ENCODE measurements at places on chromosomes 6 and 20.

GRCh38 chr6:41736800-41737555 lies 1.6 kb upstream of the TFEB start:
- DNase-seq: no peak

GRCh38 chr6:4435981-4436445 lies 300.6 kb upstream of the ECI2 start:
- no peak for DNase-seq

- DNase-seq: no peak
Measured at GRCh38 chr6:126605089-126605488, 265.2 kb downstream of the CENPW start.

DNA sequence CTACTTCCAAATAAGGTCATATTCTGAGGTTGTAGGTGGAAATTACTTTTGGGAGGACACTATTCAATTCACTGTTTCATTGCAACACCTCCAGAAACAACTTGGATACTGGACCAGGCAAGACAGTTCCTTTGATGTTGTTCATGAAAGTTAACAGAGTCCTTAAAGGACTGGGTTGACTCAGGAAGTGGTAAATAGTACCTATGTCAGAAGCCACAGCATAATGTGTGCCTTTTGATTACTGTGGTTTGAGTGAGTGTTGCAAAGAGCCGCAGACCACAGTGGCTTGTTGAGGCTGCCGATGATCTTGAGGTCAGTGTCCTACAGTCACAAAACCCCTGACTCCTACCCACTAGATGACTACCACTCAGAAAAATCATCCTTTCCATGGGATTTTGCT lies 10.9 kb downstream of the IL20RA start:
- DNase-seq: no peak

DNA sequence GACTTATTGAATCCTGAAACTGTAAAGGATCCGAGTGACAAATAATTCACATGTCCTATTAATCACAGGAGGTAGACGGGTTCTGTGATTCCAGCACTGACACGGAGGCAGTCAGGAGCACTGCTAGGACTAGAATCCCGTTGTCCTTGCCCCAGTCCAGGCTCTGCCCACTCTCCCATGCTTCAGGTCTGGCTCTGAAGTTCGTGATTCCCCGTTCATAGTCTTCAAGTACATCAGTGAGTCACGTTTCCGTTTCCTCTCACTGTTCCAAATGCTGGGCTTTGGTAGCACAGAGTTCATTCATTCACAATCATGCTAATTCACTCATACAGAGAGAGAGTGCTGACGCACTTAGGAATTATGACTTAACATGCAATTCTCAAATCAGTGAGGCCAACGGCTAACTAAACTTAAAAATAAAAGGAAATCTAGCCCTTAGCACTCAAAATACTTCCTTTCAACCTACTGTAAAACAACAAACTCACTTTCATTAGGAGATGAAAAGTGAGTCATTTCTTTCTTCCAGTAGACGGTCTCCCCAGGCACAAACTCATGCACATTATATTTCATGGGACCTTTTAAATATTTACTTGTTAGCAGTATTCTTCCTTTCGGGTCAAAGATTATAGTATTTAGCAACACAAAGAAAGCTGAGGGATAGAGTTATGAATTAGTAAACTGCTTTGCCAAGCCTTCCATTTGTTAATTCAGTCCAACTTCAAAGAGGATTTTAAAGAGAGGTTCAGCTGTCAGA lies 94.0 kb upstream of the NHSL1 start:
- peak; percentile 96 for DNase-seq

- no peak for DNase-seq
Measured at GRCh38 chr6:140001005-140001404, 626.6 kb upstream of the CITED2 start.

- DNase-seq: no peak
Measured at GRCh38 chr6:121828146-121828886, 392.9 kb downstream of the GJA1 start.

All from skeletal muscle cell (primary cell).